CD4-positive, alpha-beta T cell treated with Interleukin-12 subunit alpha and Interleukin-12 subunit beta, for 1 hour (primary cell): ENCODE measurements at places on chromosomes 5 and 9.

GRCh38 chr9:132409828-132410528, at the start of gene CFAP77:
TSS of gene CFAP77 (plus strand) at chr9:132410211. CDS start at chr9:132410272, 61 bp downstream.
- peak; percentile 38 for DNase-seq

- no peak for DNase-seq
Observed at GRCh38 chr9:105760053-105760452, 65.7 kb downstream of the TMEM38B start.

DNA sequence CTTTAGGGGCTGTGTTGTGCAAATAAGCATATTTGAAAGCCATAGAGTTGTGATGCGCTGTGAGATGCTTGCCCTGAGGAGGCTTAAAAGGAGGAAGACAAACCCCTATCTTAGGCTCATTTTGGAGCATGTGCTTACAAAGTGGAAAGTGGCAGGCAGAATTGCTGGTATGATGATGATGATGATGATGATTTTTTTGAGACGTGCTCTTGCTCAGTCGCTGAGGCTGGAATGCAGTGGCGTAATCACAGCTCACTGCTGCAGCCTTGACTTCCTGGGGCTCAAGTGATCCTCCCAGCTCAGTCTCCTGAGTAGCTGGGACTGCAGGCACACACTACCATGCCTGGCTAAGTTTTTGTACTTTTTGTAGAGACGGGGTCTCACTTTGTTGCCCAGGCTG, 1.7 kb downstream of the CNOT8 start:
- DNase-seq: no peak

DNA sequence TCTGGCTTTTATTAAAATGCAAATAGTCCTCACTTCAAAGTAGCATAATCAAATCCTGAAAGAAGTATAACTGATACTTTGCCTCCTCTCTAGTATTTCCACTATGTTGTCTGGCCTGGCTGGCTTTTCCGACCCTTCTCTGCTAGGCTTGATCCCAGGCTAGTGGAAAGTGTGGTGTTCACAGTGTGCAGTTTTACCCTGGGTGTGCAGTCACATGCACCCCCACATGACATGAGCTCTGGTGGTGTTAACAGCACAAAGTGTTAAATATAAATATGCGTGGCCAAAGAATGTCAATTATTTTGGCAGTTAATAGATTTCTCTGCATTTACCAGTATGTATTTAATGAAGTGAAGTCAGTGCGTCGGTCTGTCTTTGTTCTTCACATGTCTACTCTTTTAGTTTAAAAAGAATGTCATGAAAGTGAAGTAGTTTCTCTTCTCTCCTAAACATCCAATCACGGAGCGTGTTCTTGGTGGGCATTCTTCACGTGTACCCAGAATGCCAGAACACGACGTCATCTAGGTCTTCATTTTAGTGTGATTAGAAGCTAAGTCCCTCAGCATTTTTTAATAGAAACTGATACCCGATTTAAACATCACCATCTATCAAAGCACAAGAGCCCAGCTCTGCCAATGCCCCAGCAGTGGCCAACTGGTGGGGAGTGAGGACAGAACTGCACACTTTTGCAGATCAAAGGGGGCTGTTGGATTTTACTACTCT, 286.4 kb downstream of the FANCC start:
- no peak for DNase-seq

GRCh38 chr5:61687371-61687770, 355.3 kb downstream of the ZSWIM6 start:
- no peak for DNase-seq

DNA sequence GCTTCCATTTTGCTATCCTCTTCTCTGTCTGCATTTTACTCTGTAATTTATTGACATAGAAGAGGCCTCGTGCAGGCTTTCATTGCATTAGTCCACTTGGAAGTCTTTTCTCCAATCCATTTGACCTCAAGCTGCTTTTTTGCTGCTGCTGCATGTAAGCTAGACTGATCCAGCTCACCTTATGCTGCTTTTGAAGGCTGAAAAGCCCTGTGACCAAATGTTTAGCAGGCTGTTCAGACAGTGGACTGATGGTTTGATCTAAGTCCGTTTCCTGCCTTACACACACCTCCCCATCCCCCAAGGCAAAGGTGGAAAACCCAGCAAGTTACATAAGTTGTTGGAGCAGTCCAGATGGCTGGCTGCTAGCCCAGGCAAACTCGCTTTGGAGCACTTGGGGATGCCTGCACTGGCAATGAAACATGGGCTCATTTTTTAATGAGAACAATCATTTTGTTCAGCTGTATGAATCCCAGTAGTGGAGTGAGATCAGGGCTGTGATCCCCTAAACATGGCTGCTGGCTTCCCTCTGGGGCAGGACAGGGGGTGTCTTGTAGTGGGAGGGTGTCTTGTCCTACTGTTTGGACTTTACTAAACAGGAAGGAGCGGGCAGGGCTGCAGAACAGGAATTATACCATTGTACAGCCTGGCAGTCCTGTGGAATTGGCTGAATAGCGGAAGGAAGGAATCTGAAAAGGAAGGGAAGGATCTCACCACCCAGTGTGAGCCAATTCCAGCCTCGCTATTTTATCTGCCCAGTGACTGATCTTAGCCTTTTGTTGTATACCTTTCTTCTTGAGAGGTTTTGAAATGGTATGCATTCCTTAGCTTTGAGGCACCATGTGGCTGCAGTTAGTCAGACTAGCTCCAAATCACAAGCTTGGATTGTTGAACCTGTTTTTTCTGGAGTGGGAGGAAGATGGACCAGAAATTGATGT, 212.0 kb downstream of the ARHGAP26 start:
- DNase-seq: no peak
